Activated CD8-positive, alpha-beta memory T cell treated with anti-CD3 and anti-CD28 coated beads, Interleukin-2, amount 10 ng/mL, durations not matched to agents 7 days and 5 days (primary cell): ENCODE measurements at places on chromosomes 7 and 10. TPM values are rescaled to one million over a fixed set of nuclear protein-coding genes. Genes with fewer than 3 reads are reported as not detected.

WIPF3 gene
- total RNA-seq, result not detected

DNA sequence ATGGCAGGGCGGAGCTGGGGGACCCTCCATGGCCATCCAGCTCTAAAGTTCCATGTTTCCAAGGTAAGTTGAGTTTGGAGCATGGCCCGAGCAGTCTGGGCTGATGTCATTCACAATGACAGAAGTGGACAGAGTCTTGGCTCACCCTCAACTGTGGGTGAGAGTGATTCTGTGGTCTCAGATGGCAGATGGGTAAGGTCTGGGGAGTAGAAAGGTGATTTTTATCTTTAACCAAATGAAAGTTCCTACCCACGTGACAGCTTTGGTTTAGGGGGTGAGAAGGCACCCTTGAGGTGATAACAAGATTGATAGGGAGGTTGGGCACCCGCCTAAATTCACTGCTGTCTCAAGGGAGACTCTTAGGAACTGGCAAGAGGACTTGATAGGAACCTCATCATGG is 57.6 kb upstream of the PDZD8 start:
- no peaks in the 10 kb centered on the region for H3K4me1 ChIP-seq
- H3K27ac ChIP-seq, result no peak overlapping the region
- no peaks in the 10 kb centered on the region for H3K36me3 ChIP-seq
- DNase-seq, result no peak

DRGX gene
- total RNA-seq, result not detected

LRRC18 gene
- total RNA-seq, result not detected

- no peak for DNase-seq
- H3K27me3 ChIP-seq, result peaks cover 94% of the 10 kb centered on the region
- H3K36me3 ChIP-seq, result no peaks in the 10 kb centered on the region
- no peak overlapping the region for H3K27ac ChIP-seq
- H3K4me3 ChIP-seq, result no peak overlapping the region
- peaks cover 15% of the 10 kb centered on the region for H3K4me1 ChIP-seq
Measured at GRCh38 chr7:27192546-27193334, 7.2 kb downstream of the HOXA13 start.

AQP1 gene
- 0.15 TPM for total RNA-seq

DNA sequence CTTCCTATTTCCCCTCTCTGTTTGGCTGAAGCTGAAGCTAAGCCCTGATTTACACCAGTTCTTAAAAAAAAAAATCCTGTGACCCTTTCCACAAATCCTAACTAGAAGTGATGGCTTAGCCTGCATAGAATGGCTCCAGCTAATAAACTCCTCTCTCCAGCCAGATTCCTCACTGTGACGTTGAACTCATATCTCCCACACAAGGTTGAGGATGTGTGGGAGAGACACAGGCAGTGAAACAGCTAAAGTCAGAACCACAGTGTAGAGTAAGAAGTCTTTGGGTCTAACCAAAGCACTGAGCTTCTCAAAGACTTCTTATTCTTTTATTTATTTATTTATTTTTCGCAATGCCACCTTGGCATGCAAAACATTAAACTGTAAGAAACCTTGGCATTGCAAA is 268.3 kb downstream of the SNX13 start:
- H3K4me1 ChIP-seq, result no peaks in the 10 kb centered on the region
- no peak for DNase-seq
- no peak overlapping the region for H3K4me3 ChIP-seq
- H3K27me3 ChIP-seq, result peaks cover 9% of the 10 kb centered on the region
- no peaks in the 10 kb centered on the region for H3K36me3 ChIP-seq

TEX47 gene
- not detected for total RNA-seq

NPFFR1 gene
- not detected for total RNA-seq

GRCh38 chr10:16586358-16587138 is 64.9 kb upstream of the C1QL3 start:
- peaks cover 2% of the 10 kb centered on the region for H3K27me3 ChIP-seq
- peaks cover 1% of the 10 kb centered on the region for H3K36me3 ChIP-seq
- H3K4me3 ChIP-seq, result no peak overlapping the region
- peaks cover 19% of the 10 kb centered on the region for H3K4me1 ChIP-seq
- DNase-seq, result peak; percentile 46
- H3K27ac ChIP-seq, result peak overlapping the region; percentile 45

GRCh38 chr10:113411456-113411855 is 141.4 kb upstream of the HABP2 start:
- H3K27ac ChIP-seq, result no peak overlapping the region
- no peak overlapping the region for H3K4me3 ChIP-seq
- no peaks in the 10 kb centered on the region for H3K4me1 ChIP-seq
- H3K27me3 ChIP-seq, result peaks cover 31% of the 10 kb centered on the region
- no peak for DNase-seq

- H3K27me3 ChIP-seq, result peaks cover 4% of the 10 kb centered on the region
- peak overlapping the region; percentile 2 for H3K27ac ChIP-seq
- no peaks in the 10 kb centered on the region for H3K36me3 ChIP-seq
- peaks cover 29% of the 10 kb centered on the region for H3K4me1 ChIP-seq
- H3K4me3 ChIP-seq, result no peak overlapping the region
Measured at GRCh38 chr10:13795653-13796555, 209.1 kb downstream of the PRPF18 start.

DNA sequence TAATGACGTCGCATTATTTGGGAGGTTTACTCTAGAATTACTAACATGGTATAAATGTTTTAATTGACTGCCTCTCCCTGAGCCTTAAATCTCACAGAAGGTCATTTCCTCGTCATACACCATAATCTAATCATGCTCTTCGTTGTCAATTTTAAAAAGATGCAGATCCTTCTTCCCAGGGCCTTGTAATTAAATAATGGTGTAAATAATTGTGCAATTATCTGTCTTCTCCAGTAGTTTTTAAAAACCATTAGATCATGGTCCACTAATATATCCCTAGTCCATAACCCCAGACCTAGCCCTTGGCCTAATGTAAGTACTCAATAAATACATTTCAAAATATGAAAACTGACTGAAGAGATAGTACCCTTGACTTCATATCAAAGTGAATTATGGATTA is 181.5 kb upstream of the GNAI1 start:
- H3K27ac ChIP-seq, result no peak overlapping the region
- H3K4me1 ChIP-seq, result no peaks in the 10 kb centered on the region
- no peaks in the 10 kb centered on the region for H3K36me3 ChIP-seq
- DNase-seq, result no peak
- no peaks in the 10 kb centered on the region for H3K27me3 ChIP-seq

WEE2 gene
- not detected for total RNA-seq

DNA sequence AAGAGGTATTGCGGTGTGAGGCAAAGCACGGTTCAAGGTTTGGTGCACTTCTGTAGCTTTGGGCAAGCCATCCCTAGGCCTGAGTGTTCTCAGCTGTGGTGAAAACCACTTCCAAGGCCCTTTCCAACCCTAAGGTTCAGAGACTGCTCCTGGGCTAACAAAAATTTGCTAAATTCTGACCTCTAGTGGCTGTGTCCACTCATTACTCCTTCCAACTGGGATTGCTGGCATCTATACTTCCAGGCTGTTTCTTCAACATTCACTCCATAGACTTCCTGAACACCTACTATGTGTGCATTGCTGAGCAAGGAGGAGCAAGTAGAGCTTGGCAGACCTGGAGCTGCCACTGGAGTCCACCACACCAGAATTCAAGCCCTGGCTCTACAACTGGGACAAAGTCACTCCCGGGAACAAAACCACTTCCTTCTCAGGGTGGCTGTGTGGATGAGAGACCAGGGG is 29.3 kb upstream of the SH3PXD2A start:
- no peaks in the 10 kb centered on the region for H3K27me3 ChIP-seq
- no peak overlapping the region for H3K4me3 ChIP-seq
- H3K27ac ChIP-seq, result no peak overlapping the region
- peaks cover 45% of the 10 kb centered on the region for H3K36me3 ChIP-seq
- DNase-seq, result peak; percentile 50

- no peaks in the 10 kb centered on the region for H3K4me1 ChIP-seq
- no peak overlapping the region for H3K27ac ChIP-seq
- no peaks in the 10 kb centered on the region for H3K27me3 ChIP-seq
- H3K36me3 ChIP-seq, result peaks cover 32% of the 10 kb centered on the region
- DNase-seq, result peak; percentile 59
Measured at GRCh38 chr7:5997210-5997808, 11.5 kb downstream of the PMS2 start.

- DNase-seq, result no peak
- H3K36me3 ChIP-seq, result peaks cover 18% of the 10 kb centered on the region
- H3K4me1 ChIP-seq, result peaks cover 34% of the 10 kb centered on the region
- H3K27me3 ChIP-seq, result no peaks in the 10 kb centered on the region
- H3K4me3 ChIP-seq, result peak overlapping the region; percentile 99
- H3K27ac ChIP-seq, result peak overlapping the region; percentile 93
Measured at GRCh38 chr10:73168465-73168803, 515 bp downstream of the FAM149B1 start.

DNA sequence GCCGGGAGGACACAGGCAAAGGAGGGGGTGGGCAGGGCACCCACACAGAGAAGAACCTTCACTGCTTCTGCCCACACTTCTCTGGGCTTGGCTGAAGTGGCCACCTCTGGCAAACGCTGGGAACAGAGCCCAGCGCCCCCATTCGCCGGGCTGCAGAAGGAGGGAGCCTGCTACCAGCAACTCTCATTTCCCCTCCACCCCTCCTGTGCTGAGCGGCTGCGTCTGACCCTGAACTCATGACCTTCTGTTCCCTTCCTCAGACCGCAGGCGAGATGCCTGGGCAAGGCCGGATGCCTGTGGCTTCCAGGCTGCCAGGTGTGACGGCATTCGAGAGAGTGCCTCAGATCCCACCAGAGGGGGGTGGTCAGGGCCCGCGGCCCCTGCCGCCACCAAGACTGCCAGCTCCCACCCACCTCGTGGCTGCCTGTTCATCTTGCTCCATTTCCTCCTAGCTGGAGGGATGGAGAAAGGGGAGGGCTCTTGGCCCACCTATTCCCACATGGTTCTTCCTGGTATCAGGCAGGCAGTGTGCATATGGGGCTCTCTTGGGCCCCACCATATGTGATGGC is 19.8 kb downstream of the DNAJB12 start:
- peak; percentile 98 for DNase-seq
- peak overlapping the region; percentile 90 for H3K27ac ChIP-seq
- peaks cover 75% of the 10 kb centered on the region for H3K4me1 ChIP-seq
- no peaks in the 10 kb centered on the region for H3K27me3 ChIP-seq
- H3K36me3 ChIP-seq, result peaks cover 18% of the 10 kb centered on the region
- peak overlapping the region; percentile 59 for H3K4me3 ChIP-seq

DNA sequence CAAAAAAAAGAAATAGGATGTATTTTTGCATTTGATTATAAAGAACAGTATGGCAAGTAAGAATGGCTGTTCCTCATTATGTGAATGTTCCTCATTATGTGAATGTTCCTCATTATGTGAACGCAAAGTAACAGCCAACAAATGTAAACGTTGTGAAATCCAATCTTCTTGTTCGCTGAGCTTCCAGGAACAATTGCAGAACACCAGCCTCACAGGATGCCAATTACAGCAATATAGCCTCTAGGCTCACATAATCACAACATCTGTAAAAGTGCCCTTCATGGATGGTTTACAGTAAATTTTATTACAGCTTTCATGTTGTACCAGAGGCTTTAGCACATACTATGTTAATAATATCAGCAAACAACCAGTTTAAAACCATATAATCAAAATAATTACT is 71.6 kb downstream of the THSD7A start:
- DNase-seq, result no peak
- no peaks in the 10 kb centered on the region for H3K27me3 ChIP-seq
- H3K4me1 ChIP-seq, result no peaks in the 10 kb centered on the region
- H3K27ac ChIP-seq, result no peak overlapping the region
- no peaks in the 10 kb centered on the region for H3K36me3 ChIP-seq

PNLIPRP3 gene
- not detected for total RNA-seq
